ENCODE measurements at places on chromosomes 11 and 22. TPM values are rescaled to one million over a fixed set of nuclear protein-coding genes. Genes with fewer than 3 reads are reported as not detected.
A peak's percentile ranks its signal among the peaks of the same experiment; 100 is the strongest.

- DNase-seq: no peak
Measured at GRCh38 chr11:46970913-46971625, 34.5 kb downstream of the CSTPP1 start.

DNA sequence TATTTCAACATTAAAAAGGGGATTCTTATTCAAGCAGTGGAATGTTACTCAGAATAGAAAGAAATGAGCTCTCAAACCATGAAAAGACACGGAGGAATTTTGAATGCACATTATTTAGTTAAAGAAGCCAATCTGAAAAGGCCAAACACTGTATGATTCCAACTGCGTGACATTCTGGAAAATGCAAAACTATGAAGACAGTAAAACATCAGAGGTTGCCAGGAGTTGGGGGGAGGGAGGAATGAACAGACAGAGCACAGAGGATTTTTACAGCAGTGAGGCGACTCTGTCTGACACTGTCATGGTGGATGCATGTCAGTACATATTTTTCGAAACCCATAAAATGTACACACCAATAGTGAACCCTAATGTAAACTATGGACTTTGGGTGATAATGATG lies 22.9 kb upstream of the THY1 start:
- no peak for DNase-seq

- peak; percentile 31 for DNase-seq
Measured at GRCh38 chr11:115869780-115870431, 365.7 kb upstream of the CADM1 start.

The HTR3A gene
- not detected for total RNA-seq

DNA sequence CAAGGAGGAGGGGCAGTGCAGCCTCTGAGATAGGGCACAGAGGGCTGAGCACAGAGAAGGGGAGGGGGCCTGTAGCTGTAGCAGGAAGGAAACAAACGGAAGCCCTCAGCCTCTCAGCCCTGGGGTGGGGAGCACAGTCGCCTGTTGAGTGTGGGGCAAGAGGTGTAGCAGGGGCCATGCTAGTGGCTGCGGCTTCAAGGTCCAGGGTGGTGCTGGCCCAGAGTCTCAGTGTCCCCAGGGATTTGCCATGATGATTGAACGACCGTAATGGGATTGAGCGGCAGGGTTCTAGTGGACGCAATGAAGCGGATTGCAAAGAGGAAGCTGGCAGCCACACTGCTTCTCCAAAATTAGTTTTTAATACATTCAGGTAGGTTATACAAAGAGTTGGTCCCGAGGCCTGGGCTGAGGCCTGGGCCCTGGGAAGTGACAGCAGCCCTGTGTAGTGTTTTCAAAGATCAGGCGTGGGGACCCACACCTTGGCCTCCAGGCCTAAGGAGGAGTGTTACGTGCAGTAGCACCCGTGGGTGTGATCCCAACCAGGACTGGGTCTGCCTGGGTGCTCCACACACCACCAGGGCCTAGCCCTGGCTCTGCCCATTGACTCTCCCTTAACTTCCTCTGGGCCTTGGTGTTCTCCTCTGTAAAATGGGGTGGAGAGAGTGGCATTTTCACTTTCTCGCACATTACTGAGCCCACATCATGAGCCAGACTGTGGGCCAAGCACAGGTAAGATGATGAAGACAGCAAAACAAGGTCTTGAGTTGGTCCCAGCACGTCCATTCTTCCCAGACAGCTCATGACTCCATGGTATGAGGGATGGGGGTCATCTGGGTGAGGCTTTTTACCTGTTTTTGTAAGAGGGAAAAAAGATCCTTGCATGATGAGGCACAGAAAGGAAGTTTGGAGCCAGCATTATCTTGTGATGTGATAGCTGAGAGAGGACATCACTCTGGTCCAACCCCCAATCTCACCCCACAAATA lies 13.1 kb downstream of the LRRC32 start:
- no peak for DNase-seq

DNA sequence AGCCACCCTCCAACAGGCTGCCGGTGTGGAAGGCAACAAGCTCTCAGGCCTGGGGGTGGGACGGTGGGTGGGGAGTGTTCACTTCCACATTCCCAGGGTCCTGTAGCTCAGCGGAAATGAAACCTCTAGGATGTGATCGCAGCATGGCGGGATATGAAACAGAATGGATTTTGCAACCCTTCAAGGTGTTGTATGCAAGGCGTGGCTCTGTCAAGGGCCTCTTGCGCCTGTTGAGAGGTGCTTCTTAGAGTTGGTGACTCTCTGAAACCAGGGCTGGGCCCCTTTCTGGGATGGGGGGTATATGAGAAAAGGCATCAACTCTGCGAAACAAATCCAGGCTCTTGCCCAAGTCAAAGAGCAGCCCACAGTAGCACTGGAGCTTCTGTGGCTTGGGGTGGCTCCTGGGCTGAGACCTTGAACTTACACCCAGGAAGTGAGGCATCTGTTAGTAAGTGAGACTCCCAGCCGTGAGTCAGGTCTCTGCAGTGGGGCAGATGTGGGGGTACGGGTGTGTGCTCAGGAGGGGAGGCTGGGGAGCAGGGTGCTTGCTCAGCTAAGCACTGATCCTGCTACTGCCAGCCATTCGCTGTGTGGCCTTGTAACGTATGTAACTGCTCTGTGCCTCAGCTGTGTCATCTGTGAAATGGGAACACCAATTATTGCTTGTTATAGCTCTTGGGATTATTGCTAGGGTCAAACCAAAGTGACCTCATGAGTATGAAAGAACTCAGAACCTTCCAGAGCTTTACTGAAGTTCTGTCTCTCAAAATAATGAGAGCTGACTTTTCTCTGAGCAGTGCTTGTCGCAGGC lies 28.3 kb downstream of the NECTIN1 start:
- no peak for DNase-seq

The OR56A1 gene
- not detected for total RNA-seq

DNA sequence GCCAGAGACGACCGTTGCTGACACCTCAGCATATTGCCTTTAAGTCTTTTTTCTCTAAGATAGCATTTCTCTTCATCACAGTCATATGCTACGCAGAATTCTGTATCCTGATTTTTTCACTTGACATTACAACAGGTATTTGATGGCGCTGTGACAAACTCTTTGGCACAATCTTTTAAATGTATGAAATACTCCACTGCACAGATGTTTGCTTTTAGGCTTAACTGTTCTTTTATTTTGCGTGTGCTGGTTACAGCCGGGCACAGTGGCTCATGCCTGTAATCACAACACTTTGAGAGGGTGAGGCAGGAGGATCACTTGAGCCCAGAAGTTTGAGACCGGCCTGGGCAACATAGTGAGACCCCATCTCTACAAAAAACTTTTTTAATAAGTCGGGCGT lies 52.0 kb upstream of the PPP6R3 start:
- no peak for DNase-seq

DNA sequence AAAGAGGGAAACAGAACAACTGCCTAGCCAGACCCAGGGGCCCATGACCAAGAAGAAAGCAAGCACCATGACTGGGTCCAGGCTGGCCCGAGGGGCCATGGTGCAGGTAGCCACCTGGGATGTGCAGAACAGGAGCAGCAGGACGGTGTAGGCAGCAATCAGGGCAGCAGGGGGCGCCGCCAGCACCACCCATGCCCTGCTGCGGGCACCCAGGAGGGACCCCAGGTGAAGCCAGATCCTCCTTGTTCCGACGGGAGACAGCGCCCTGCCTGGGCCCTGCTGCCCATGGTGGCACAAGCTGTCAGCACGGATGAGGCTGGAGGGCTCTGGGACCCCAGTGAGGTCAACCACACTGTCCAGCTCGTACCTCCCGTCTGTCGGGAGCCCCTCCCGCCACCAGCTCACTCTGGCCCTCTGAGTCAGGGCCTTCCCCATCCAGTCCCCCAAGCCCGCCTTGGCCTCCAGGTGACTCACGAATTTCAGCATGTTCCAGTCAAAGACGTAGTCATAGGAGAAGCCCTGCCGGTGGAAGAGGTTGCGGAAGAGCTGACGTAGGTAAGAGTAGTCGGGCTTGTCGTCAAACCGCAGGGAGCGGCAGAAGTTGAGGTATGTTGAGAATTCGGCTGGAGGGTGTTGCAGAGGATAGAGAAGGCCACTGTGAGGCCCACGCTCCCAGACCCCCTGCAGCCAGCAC lies 18.8 kb downstream of the CSNK1E start:
- no peak for DNase-seq

The NAA40 gene
- total RNA-seq: 26.5 TPM

GRCh38 chr11:46905806-46906205 lies 12.5 kb downstream of the LRP4 start:
- DNase-seq: no peak

- DNase-seq: no peak
Measured at GRCh38 chr22:16957781-16958180, 50.2 kb downstream of the GAB4 start.

DNA sequence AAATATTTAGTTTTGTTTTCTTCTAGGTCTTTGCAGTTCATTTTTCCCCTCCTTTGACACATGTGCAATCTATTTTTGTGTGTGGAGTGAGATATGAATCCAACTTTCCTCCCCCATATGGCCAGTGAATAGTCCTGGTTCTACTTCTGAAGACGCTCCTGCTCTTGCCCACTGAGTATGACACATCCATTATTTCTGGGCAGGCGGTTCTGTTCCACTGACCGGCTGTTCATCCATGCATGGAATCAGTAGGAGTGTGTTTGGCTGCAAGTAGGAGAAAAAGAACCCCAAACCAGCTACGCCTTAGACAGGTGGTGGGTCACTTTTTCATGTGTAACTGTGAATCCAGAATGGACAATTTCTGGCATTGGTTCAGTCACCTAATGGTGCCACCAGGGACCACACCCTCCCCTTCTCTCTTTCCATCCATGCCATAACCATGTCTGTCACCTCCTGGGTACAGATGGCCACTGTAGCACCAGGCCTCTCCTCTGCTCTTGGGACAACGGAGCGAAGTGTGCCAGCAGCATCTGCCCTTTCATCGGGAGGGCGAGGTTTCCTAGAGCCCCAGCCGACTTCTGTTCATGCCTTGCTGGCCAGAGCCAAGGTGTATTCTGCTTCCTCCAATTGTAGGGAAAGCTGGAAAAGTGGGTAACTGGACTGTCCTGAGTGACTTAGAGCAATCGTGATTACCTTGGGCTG lies 67.4 kb upstream of the SLC22A12 start:
- DNase-seq: no peak

The OTOG gene
- not detected for total RNA-seq

The APOA4 gene
- total RNA-seq: not detected

GRCh38 chr11:11989774-11990744 lies 18.4 kb downstream of the DKK3 start:
- no peak for DNase-seq

DNA sequence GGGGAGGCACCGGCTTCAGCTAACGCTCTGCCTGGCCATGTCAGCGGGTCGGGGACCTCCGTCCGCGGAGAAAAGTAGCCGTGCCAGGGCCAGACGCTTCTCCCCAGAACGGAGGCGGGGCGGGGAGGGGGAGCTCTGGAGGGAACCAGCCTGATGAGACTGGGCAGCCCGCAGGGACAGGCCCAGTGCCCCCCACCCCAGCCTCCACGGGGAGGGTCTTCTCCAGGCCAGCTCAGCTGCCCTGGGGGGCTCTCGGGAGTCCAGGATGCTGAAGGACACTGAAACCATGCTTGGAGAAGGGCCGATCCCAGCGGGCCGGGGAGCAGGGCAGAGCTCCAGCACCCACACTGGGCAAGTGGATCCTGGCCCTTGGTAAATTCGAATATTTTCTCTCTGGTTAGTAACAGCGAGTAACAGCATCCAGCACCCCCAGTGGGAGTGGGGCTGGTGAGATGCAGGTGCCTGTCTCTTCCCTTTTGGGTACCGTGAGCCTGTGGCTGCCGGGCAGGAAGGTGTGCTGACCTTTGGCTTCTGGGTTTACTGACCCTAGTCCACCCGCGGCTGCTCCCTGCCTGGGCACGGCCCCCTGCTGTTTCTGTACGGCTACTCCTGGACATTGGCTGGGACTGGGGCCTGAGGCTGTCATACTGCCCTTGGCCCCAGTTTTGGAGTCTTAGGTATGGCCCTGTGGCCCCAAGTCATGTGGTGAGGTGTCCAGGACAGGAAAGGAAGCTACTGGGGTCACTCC lies 35.8 kb downstream of the GRAMD4 start:
- DNase-seq: no peak

The ZP1 gene
- not detected for total RNA-seq

GRCh38 chr11:45451766-45452440 lies 165.8 kb upstream of the SYT13 start:
- DNase-seq: no peak

The DDIAS gene
- total RNA-seq: 0.52 TPM

GRCh38 chr22:44037519-44038375 lies 13.6 kb downstream of the PARVB start:
- DNase-seq: peak; percentile 41

The LRRC75B gene
- 6.9 TPM for total RNA-seq

DNA sequence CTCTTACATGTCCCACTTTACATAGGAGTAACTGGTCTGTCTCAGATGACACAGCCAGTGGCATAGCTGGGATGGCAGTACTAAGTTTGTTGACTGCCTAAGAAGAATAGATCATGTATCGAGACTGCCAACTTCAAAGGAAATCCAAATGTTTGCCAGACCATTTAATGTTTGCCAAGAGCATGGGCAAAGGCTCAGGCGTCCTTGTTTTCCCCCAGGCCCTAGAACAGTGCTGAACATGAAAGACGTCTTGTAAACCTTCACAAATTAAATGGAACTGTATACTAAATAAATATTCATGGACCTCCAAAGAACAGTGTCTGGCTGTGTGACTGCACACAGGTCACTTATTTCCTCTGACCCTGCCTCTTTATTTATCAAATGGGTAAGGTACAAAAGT lies 234.7 kb upstream of the CCDC90B start:
- DNase-seq: no peak

DNA sequence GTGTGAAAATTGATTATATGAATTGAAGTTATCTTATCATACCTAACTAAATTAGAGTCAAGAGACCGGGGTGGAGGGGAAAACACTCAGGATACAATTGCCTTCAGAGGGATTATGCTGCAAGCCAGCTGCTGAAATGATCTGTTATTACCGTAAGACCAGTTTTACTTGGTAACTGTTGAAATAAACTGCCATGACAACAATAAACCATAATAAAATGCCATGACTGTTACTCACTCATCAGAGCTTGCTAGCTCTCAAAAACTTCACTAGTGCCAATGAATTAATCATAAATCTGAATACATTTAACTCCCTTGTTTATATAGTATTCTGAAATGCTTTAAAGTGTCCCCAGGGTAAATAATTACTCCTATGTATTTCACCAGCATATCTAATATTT lies 68.2 kb downstream of the CASP12 start:
- no peak for DNase-seq

The C11orf16 gene
- not detected for total RNA-seq

DNA sequence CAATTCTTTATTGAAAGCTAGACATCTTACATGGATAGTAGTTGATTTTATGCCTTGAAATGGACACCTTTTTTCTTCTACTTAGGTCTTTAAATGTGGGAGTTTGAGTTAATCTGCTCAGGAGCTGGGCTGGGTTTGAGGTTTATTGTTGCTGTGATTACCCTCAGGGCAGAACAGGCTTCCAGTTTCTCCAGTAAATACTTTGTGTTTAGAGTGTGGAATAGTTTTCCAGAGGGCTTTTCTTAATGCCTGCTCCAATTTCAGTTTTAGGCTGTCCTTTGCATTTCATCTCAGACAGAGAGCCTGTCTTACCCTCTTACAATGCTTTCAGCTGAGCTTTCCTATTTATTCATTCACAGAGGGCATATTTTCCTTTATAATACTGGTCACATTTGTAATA lies 69.9 kb upstream of the ADORA2A start:
- no peak for DNase-seq
